ENCODE measurements at places on chromosomes 6 and 20.

DNA sequence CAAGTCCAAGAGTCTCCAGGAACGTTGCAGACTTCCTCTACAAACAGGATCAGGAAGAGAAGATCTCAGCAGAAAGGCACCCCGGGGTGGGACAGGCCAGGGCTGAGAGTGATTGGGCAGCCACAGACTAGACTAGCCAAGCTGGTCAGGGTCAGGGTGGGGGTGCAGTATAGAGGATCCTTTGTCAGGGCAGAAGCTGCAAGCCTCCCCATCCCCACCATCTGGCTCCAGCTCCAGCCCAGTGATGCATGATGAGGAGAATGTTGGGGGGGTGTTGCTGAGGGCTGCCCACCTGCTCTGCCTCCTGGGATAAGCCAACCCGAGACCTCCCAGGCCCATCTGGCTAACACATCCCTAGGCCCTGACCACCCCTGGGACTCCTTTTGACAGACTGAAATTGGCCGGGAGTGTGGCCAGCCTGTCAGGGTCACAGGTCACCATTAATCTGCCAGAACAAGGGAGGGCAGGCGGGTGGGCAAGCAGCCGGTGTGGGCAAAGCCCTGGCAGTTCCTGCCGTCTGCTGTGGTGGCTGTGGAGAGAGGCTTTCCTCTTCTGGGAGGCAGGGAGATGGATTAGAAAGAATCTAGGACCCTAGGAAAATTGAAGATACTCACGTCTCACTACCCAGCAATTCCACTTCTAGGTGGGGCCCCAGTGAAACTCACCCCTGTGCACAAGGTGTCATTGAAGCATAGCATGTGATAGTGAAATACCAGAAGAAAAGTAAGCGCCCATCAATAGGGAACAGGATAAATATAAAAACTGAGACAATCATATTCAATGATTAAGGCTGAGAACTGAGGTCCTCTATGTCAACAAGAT, 22.1 kb upstream of the SNTA1 start:
- DNase-seq: no peak

DNA sequence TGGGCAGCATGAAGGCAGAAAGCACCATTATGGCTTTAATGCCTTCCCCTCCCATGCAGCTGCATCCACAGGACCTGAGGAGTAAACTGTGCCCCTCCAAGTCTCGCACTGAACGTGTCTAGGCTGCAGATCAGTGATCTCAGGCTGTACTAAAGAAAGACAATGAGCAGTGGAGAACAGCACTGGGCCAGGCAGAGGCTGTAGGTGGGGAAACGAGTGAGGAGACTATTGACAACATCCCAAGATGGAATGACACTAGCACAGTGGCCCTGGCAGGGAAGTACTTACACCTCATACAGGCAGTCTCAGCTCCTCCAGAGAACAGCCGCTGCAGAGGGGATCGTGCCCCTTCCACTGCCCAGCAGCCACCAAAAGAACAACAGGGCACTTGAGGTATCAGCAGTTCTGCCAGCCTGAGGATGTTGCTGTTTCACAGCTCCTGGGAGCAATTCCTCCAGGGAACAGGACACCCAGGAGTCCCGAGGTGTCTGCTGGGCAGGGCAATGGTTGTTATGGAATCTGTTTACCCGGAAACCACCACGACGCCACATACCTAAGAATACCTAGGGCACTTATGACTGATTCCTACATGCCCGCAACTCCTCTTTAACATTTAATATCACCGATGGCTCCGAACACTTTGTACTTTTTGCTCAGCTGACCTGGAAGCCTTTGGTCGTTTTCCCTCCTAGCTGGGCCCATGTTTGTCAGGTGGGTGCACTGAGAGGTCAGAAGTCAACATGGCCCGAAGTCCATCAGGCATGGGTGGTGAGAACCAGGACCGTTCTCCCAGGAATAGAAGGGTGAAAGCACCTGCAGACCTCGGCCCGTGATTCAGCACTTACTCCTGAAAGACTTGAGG, 79.1 kb downstream of the SLC22A23 start:
- DNase-seq: peak; percentile 20

DNA sequence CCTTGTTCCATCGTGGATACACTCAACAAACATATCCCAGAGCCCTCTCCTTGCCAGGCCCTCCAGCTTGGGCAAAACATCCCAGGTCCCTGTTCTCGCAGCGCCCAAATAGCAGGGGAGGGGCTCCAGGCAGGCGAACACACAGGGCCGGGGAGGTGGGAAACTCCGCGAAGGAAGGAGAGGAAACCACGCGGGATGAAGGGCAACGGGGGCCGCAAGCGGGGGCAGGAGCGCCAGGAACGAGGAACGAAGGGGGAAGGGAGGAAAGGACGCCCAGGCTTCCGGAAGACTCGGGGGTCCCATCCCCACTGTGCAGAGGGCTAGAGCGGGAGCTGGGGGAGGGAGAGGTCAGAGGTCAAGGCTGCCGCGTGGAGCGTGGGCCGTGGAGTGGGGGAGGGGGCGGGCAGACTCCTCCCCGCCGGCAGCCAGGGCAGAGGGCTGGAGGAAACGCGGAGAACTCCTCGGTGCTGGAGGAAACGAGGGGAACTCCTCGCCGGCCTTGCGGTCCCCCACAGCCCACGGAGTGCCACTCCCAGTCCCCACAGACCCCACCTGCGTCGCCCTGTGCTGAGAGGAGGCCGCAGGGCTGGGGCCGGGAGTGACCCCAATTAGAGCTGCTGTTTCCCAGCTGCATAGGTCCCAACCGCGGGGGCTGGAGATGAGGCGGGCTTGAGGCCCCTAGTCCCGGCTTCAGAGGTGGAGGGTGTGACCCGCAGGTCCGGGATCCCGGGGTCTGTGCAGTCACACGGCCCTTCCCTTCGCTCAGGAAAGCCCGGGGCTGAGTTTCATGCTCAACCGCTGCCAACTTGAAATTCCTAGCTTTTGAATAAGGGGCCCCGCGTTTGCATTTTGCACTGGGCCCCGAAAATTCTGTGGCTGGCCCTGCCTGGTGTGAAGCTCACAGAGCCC, 1.2 kb upstream of the RBM38 start:
- peak; percentile 4 for DNase-seq

DNA sequence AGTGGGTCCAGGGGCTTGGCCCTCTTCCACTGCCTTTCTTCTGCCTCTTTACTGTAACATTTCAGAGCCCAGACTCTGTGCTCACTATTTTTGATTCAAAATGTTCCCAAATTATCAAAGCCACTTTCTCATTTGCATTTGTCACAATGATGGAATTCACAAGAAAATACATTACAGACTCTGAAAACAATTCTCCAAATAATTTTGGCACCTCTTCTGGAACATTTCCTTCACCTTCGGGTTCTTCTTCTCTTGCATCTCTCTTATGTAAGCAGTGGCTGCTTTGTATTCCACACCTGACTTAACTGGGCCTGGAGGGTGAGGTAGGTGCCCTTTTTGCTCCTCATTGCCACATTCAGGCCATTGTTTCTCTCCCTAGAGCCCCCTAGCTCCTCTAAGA, 30.0 kb downstream of the ZNF184 start:
- no peak for DNase-seq

GRCh38 chr6:53251033-53251672, 97.6 kb downstream of the ELOVL5 start:
- no peak for DNase-seq

DNA sequence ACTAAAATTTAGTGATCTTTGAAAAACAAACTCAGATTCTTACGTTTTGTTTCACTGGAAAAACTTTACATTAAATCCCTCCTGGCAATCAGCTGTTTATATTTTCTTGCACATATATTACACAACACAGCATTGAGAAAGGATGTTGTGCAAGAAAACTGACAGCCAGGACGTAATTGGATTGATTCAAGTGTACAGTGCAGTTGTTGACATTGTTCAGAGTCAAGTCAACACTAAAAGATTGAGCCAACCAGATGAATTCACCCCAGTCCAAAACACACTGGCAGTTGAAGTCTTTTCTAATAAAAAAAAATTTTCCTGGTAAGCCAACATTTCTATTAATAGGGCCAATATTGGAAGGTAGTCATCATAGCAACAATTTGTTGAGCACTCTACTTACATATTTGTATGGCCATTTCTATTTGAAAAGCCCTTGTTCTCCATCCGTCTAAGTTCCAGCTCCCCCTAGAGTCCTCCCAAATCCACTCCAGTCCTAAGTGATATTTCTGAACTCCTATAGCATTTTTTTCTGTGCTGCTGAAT, 20.9 kb upstream of the VNN1 start:
- DNase-seq: no peak

GRCh38 chr6:14986370-14986769, 259.5 kb upstream of the JARID2 start:
- no peak for DNase-seq

- DNase-seq: peak; percentile 95
Observed at GRCh38 chr6:13302751-13303667, 25.3 kb downstream of the TBC1D7 start.

- no peak for DNase-seq
Observed at GRCh38 chr6:110705543-110705942, 109.7 kb downstream of the CDK19 start.

DNA sequence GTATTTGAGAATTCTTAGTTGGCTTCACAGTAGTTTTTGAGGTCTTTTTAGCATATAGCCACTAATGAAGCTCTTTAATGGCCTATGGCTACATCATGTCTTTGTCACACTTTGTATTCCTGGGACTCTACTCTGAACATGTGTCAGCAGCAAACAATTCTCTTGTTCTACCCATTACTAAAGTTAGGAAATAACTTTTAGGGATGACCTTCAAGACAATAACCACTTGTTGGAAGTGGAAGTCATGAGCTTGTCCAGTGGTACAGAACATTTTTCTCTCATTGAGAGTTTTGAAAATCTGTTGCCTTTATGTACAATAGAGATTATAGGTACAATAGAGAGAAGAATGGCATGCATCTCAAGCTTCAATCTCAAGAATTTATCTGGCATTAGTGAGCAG, 571.6 kb upstream of the JAG1 start:
- DNase-seq: no peak

DNA sequence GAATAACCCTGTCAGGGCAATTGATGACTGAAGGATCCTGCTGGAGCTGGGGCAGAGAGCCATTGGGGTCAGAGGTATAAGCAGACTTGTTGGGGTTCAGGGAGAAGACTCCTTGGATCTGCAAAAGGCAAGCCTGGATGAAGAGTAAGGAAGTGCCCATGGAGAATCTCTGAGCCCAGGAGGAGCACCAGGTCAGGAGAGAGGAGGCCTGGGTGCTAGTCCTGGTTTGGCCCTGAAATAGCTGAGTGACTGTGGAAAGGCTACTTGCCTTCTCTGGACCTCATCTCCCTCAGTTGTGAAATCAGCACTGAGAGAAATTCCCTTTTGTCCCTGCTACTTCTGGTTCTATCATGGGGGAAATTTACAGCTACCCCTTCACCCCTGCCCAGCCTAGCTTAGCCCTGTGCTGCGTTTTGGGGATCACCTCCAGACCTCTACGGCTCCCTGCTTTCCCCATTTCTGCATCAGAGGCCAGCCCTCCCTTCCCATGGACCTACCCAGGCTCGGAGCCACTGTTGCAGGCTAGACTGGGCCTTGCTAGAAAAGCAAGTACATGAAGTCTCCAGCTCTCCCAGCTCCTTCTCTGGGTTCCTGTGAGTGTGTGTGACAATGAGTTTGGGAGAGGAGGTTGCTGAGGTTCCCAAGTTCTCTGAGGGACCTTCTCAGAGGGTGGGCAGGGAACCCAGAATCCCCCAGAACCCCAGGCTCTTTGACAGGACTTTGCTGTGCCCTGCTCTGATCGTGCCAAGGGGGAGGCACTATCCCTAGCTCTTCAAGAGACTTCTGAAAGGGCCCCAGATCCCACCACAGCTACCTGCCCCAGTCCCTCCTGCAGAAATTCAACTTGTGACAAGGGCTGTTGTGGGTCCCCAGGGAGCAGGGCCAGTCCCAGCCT, 2.3 kb upstream of the NCR2 start:
- no peak for DNase-seq

DNA sequence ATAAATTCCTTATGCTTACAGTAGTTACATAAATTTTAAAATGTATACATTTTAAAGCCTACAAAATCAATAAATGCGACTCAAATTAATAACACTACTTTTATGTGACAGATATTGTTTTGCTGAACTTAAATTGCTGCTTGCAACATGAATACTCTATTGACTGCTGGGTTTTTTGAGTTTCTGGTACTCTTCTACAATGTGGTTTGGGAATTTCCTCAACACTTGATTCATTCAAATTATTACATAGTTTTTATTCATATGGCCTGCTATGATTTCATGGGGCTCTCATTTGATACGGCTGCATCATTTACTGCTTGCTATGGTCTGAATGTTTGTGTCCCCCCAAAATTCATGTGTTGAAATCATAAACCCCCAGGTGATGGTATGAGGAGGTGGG, 2.3 kb upstream of the TXLNB start:
- no peak for DNase-seq
